ENCODE measurements at places on chromosomes 2 and 18.

GRCh38 chr2:22406625-22407024, 978.4 kb upstream of the KLHL29 start:
- DNase-seq = no peak

GRCh38 chr18:13574355-13574754, 152.0 kb downstream of the FAM210A start:
- no peak for DNase-seq

DNA sequence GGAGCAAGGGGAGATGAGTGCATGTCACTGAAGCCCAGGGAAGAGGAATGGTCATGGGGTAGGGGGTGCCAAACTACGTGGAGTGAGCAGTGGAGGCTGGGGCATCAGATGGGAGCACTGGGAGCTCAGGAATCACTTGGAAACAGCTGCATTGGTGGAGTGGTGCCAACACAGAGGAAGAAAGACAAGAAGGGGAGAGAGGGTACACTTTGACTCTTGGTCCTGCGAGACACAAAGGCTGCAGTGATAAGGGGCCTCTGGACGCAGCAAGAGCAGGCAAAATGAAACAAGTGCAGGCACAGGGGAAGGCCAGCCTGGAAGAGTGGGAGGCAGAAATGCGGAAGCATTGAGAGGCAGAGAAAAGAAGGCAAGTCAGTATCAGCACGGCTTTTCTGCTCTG, 134.7 kb upstream of the SMIM21 start:
- DNase-seq = no peak

GRCh38 chr2:25269233-25269632, 72.5 kb downstream of the DNMT3A start:
- DNase-seq = no peak

DNA sequence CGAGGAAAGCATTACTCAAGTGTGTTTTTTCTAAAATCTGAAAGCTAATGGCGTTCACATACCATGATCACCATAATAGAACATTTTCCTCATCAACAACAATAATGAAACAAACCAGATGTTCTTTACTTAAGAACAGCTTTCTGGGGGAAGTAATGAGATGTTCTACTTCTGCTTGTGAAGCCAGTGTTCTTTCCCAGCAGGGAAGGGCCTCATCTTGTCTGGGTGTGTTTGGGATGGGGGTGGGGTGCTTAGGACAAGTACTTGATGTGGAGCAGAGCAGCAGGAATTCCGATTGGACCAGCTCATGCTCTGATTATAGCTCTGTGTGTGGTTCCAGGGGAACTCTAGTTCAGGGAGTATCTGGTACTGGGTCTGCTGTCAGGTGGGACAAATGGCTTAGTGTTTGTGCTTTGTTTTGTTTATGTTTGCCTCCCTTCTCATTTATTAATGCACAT, 163.0 kb upstream of the NOSTRIN start:
- no peak for DNase-seq

GRCh38 chr2:172249334-172249733, 146.6 kb upstream of the DLX2 start:
- DNase-seq = no peak

GRCh38 chr2:210428393-210429179, 48.0 kb downstream of the LANCL1 start:
- no peak for DNase-seq

DNA sequence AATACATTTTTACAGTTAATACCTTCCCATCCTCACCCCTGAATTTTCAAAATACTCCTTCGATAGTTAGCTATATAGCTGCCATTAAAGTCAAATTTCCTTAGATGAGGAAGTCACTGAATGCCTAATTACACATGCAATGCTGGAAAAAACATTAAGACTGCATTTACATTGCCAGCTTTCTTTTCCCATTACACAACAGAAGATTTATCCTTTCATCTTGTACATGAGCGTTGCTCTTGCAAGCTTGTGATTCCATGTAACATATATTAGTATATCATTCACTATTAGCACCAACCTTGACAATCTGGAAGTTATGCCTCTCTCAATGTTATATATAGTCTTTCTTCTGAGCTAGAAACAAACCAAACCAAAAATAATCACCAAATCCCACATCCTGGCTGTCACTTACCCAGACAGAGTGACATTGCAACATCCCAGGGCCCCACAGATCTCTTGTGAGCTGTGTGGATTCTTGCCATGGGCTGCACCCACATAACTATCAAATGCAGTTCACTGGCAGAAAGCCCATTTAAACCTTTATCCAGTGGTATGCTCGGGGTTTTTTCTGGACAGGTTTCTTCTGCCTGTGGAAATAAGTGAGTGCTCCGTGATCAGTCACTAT, 79.2 kb upstream of the PAPOLG start:
- no peak for DNase-seq

GRCh38 chr2:186717320-186718007, 23.6 kb downstream of the FAM171B start:
- DNase-seq = no peak

DNA sequence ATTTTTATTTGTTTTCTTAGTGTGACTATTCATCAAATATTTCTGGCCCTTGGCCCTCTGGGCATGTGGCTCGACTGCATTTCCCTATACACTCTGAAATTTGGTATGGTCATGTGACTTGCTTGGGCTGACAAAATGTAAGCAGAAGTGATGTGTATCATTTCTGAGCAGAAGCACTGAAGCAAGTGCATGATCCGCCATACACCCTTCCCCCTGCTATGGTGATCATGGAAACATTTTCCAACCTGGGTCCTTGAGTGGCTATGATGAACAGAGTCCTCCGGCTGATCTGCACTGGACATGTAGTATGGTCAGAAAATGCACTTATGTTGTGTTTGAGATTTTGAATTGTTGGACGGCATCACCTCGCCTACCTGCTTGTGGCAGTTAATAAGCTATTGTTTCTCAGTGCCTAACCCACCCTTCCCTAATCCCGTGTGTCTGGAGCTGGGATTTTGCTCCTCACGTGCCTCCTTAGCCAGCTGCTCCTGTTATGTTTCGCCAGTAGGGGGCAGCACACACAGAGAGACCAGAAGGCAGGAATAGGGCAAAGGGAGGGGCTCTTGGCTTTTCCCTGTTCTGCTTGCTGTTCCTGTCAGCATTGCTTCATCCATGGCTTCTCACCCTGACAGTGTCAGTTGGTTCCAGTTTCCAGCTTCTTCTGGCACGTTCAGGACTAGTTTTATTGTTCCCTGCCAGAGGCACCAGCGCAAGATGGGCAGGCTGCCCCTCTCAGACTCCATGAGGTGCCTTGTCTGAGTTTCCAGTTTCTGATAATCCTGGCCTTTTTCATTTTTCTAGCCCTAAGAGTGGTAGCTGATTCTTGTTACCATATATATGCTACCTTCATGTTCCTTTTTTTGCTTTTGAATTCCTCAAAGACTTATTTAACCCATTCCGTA, 207.4 kb downstream of the ARL6IP6 start:
- DNase-seq = peak; percentile 2

DNA sequence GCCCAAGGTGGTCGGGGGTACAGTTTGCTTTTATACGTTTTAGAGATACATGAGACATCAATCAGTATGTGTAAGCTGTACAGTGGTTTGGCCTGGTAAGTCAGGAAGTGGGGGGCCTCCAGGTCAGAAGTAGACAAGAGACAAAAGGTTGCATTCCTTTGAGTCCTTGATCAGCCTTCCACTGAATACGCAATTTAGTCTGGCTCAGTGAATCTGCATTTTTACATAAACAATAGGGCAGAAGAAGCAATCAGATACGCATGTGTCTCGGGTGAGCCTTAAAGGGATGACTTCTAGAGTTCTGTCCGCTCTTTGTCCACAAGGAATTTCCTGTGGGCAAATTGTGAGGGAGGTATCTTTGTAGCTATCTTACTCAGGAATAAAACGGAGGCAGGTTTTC, 87.2 kb downstream of the SOWAHC start:
- DNase-seq = no peak

GRCh38 chr18:36454245-36454644, 156.7 kb downstream of the FHOD3 start:
- no peak for DNase-seq

- DNase-seq = no peak
Measured at GRCh38 chr2:192159208-192159607, 35.5 kb downstream of the TMEFF2 start.

GRCh38 chr18:50797142-50797541, 22.7 kb downstream of the MRO start:
- DNase-seq = no peak

- no peak for DNase-seq
Measured at GRCh38 chr2:71071681-71072398, 3.4 kb downstream of the NAGK start.

DNA sequence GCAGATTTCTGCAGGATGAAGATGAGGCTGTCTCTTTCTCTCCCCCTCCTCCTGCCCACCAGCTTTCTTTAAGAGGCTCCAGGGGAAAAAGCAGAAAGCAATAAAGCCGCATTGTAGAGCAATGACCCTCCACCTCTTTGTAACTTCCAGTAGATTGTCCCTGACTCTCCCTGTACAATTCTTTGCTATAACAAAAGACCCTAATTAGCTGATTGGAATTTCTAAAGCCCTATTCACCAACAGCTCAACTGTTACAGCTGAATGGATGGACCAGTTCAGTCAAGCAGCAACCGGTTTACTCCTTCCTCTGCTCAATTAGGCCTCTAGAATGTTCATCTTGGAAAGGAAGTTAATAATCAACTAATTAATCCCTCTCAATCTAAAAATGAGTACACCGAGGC, 301.0 kb downstream of the STK39 start:
- no peak for DNase-seq

DNA sequence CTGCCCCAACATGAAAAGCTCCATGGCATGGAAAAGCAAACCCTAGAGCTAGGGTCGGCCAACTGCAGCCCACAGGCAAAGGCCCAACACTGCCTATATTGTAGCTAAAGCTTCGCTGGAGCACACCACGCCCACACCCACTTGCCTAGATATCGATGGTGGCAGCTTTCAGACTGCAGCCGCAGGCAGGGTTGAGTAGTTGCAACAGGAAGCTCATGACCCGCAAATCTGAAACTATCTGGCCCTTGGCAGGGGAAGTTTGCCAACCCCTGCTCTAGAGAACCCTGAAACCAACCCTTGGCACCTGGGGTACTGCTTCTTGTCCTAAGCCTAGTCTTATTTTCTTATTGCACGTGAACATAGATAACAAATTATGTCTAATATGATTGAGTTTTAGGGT, 250.0 kb downstream of the SOX11 start:
- DNase-seq = no peak
